Stimulated activated CD4-positive, alpha-beta T cell treated with anti-CD3 and anti-CD28 coated beads, Interleukin-4, amount 100 ng/mL, for 24 hours (primary cell): ENCODE measurements at places on chromosomes 1 and 21.

DNA sequence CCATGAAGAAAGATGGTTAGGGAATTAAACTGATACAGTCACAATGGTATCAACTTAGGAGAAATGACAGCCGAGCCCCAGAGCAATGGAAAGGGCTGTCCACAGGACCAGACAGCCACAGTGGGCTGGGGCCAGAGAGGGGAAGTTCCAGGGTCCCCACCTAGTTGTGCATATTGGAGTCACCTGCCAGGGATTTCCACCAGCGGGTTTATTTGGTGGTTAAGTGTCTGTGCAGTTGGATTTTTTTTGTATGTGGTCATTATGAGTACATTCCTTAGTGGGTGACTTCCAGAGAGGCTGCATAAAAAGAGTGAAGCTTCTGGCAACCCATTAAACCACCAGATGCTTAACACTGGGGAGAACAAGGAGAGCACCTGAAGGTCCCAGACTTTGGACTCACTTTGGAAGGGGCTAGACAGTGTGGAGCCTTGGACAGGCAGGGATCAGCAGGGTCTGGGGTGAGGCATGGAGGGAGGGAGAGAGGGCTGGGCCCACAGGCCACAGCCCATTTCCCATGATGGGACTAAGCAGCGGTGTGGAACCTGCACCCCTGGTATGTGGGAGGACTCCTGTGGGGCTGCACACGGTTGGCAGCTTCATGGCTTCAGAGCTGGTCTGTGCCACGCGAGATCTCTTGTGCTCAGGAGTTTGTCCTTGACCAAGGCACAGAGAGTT, 7.8 kb upstream of the PTTG1IP start:
- no peak for DNase-seq

GRCh38 chr1:116394270-116394669, 21.2 kb downstream of the ATP1A1 start:
- DNase-seq = no peak

GRCh38 chr1:157771661-157772425, 5.1 kb downstream of the FCRL2 start:
- no peak for DNase-seq

DNA sequence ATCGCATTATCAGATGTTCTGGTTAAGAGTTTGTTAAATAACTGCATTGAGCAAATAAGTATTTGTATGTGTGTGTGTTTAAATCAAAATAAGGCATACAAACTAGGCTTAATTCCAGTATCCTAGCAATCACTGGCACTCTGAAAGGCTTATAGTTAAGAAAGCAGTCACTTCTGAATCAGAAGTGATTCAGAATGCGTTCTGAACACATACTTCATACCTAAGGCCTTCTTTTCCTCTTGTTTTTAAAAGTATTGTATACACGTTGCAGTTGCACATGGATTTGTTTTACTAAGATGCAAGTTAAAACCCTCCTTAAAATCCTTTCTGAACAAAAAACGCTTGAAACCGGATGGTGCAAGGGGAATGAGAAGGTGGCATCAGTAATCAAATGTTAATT, 238.4 kb upstream of the DMRTA2 start:
- DNase-seq = no peak

DNA sequence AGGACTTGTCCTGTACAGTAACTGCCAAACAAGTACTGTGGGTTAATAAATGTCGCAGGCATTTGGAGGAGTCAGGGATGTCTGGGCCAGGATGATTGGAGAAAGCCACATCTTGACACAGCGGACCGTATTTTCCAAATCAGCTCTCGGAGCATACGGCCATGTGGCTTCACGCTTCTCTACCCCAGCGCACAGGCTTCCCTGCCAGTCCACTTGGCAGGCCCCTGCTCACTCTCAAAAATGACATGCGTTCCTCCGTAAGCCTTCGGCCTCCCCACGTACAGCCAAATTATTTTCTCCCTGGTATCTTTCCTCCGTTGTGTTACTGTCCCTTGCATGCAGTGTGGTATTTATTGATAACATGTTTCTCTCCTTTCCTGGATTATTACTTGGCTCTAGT, 7.2 kb upstream of the LRRC38 start:
- no peak for DNase-seq

GRCh38 chr1:156751757-156752481, 444 bp upstream of the HDGF start:
- DNase-seq = peak; percentile 97

GRCh38 chr1:113608399-113608798, 150.9 kb downstream of the PHTF1 start:
- no peak for DNase-seq

GRCh38 chr1:160542303-160542945, 19.4 kb upstream of the SLAMF6 start:
- no peak for DNase-seq

DNA sequence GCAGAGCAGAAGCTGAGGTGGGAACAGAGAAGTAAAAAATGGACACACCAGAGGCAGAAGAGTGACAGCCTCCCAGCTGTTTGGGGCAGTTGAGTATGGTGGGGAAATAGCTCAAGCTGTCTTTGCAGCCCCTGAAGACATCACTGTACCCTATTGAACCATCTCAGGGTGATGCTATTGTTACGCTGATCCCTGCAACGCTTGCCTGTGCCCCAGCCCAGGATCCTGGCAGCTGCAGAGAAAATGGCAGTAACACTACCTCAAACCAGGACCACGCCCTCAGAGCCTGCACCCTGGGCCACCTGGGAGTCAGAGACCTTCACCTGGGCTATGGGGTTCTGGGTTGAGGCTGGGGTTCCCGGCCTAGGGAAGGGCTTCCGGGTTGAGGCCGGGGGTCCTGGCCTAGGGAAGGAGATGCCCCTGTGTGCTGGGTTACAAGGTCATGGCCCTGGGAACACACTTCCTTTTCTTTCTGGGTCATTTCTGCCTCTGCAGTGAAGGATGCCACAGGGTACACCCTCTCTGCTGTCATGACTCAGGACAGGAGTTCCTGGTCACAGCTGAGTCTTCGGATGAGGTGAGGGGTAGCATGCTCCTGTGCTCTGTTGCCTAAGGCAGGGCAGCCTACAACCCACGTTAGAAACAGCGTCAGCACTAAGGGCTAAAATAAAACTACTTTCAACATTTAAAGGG, 11.6 kb downstream of the BSND start:
- DNase-seq = no peak

DNA sequence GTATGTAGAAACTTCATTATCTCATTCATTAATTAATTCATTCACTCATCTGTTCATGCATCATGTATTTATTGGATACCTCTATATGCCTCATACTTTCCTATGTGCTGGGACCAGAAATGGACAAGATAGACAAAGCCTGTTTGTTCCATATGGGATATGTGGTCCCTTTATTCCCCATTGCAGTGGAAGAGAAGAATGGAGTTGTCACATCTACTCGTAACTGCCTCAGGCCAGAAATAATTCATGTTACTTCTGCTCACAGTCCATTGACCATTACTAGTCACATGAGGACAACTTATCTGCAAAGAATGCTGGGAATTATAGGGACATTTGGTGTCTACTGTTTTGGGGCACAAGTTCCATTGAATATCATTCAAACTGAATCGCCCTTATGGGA, 327.8 kb downstream of the MATN1 start:
- no peak for DNase-seq

DNA sequence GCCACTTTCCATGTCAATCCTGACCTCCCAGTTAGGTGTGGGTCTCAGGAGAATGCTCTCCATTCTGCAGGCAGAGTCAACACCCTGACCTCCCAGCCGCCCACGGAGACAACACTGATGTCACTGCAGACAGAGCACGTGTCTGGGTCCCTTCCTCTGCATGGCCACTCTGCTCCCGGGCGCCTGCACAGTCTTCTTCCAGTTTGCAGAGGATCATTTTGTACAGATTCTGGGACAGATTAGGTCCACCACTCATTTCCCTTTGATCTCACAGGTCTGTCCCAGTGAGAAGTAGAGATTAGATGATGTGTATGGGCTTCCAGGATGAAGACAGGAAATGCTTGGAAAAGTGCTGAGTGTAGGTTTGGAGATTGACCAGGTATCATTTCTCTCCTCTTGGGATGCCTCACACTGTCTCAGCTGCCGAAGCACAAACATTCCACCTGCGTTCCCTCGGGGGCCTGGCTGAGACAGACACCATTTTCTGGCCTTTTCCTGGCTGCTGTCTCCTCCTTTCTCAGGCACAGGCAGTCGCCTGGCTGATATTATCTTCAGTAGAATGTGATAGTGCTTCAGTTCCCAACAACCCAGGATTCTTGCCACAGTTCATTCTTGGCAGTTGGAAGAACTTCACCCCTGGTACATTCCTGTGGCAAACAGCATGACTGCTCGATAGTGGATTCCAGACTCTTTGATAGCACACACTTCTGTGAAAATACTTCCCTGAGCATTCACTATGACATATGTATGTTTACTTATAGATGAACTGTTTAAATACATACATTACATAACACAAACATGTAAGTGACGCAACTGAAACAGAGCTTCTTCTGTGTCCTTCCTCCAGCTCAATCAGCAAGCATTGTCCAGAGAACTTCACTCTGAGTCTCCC, 7.9 kb downstream of the MYBPHL start:
- no peak for DNase-seq

- DNase-seq = no peak
Observed at GRCh38 chr1:119556423-119556822, 49.4 kb downstream of the HSD3B1 start.

DNA sequence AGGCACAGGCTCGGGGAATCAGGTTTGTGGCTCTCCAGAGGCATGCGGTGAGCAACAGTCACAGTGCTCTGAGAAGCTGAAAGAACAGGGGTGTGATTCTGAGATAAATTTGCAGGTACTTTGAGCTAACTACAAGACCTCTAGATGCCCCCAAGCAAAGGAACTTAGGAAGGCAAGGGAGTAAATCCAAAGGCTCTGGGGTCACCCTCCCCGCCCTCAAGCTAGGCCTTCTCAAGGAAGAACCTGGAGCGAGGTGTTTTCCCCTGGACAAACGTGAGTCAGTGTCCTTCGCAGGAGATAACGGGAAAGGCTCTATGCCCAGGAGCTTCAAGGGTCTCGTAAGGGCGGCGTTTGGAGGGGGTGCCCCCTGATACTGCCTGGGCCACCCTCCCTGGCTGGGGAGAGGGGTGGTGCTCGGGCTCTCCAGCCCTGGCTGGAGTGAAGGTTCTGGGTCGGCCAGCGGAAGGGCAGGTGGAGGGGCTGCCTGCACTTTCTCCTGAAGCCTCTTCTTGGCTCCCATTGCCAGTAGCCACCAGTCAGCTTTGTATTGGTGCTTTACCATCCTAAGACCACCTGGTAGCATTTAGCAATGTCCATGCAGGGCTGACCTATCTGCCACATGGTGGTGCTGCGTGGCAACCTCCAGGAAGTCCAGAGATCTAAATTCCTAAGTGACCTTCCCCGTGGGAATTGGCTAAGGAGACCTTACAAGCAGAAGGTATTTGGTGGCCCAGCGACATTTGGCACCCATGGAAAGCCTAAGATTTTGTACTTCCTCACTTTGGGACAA, 44.0 kb downstream of the GPR161 start:
- DNase-seq = no peak

DNA sequence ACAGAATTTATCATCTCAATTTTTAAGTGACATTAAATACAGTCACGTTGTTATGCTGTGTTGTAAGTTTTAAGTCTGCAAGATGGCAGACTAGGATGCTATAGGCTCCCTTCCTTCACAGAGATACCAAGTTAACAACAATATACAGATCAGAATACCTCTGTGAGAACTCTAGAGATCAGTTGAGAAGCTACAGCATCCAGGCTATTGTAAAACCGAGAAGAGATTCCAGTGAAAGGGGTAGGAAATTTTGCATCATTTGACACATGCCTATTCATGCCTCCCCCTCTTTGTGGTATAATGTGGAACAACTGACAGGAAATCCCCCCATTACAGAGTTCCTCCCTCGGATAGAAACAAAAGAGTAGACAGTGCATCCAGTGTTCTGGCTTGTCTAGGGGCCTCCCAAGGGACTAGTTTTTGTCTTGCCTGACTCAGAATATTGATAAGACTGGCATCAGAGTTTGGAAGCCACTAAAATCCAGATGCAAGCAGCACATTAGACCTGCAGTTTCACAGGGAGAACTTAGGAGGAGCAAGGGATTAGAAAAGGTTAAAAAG, 80.6 kb downstream of the LBR start:
- DNase-seq = no peak

GRCh38 chr1:87348341-87349019, 19.8 kb downstream of the LMO4 start:
- no peak for DNase-seq

DNA sequence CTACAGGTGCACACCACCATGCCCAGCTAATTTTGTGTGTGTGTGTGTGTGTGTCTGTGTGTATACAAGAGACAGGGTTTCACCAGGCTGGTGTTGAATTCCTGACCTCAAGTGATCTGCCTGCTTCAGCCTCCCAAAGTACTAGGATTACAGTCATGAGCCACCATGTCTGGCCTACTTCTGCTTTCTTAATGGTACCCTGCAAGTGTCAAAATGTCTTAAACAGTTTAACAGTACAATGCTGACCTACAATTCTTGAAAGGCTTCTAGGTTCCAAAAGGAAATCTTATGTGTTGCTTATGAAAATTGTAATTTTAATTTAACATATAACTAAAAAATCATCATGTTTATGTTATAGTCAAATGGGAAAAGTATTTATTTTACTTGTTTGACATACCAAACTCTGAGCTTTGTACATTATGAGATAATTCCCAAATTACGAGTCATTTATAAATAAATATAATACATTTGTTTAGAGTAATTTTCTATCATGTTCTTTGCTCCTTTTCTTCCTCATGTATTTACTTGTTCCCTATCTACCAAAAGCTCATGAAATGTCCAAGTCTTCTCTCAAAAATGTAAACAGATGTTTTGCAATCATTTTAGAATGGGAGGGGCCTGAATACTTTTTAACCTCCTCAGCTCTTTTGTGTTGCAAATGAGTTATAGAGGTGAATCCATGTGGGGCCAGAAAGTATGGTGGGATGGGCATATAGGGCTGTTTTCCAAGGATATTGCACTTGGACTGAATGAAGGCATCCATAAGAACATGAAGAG, 8.4 kb upstream of the VCAM1 start:
- no peak for DNase-seq

- no peak for DNase-seq
Observed at GRCh38 chr21:36075171-36075570, 5.3 kb downstream of the CBR1 start.

- DNase-seq = no peak
Observed at GRCh38 chr1:6517435-6517851, 26.0 kb upstream of the PLEKHG5 start.

- no peak for DNase-seq
Observed at GRCh38 chr1:226618380-226618779, 69.8 kb downstream of the STUM start.

- DNase-seq = no peak
Observed at GRCh38 chr1:15238789-15239188, 8.2 kb upstream of the FHAD1 start.

DNA sequence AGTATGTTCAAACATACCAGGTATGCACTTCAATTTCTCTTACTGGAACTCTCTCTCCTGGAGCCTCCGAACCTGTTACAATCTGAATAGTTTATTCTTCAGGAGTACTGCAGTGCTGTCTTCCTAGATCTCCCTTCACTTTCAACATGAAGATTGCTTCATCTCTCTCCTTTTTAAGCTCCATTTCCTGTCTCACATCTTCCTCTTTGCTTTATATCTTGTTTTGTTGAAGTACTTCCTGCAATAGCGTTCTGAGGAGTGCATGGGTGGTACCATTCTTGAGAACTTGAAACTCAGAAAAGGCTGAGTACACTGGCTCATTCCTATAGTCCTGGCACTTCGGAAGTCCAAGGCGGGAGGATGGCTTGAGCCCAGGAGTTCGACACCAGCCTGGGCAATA, 15.7 kb upstream of the C1orf146 start:
- DNase-seq = no peak

- no peak for DNase-seq
Observed at GRCh38 chr1:115505148-115505571, 136.6 kb upstream of the VANGL1 start.
